CD4-positive, alpha-beta T cell (primary cell): ENCODE measurements at places on chromosomes 2 and 18. TPM values are rescaled to one million over a fixed set of nuclear protein-coding genes. Genes with fewer than 3 reads are reported as not detected.
A peak's percentile ranks its signal among the peaks of the same experiment; 100 is the strongest.

Gene REG3G
- total RNA-seq = not detected

Gene CTAGE1
- total RNA-seq = not detected

Gene CMPK2
- total RNA-seq = 6.5 TPM

Gene AMER3
- not detected for total RNA-seq

Gene PPP1R7
- total RNA-seq = 36.4 TPM

Gene ARID5A
- 342 TPM for total RNA-seq

DNA sequence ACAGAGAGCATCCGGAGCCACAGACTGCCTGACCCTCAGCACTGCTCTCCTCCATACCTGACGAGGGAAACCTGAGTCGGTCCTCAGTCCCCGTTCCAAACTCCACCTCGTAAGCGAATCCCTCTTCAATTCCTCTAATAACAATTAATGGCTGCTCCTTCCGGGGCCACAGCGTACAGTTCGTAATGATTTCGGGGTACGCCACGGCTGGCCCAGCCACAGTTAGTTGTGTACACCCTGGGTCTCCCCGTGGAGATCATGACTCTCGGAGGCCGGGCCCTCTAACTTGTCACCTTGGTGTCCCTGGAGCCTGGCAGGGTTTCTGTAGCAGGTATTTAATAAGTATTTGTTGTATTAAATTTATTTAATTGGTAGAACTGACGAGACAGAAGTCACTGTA, 121.5 kb downstream of the EIPR1 start:
- H3K36me3 ChIP-seq = peaks cover 20% of the 10 kb centered on the region
- no peaks in the 10 kb centered on the region for H3K27me3 ChIP-seq
- DNase-seq = no peak
- no peak overlapping the region for H3K27ac ChIP-seq
- H3K4me3 ChIP-seq = no peak overlapping the region
- H3K4me1 ChIP-seq = no peaks in the 10 kb centered on the region

DNA sequence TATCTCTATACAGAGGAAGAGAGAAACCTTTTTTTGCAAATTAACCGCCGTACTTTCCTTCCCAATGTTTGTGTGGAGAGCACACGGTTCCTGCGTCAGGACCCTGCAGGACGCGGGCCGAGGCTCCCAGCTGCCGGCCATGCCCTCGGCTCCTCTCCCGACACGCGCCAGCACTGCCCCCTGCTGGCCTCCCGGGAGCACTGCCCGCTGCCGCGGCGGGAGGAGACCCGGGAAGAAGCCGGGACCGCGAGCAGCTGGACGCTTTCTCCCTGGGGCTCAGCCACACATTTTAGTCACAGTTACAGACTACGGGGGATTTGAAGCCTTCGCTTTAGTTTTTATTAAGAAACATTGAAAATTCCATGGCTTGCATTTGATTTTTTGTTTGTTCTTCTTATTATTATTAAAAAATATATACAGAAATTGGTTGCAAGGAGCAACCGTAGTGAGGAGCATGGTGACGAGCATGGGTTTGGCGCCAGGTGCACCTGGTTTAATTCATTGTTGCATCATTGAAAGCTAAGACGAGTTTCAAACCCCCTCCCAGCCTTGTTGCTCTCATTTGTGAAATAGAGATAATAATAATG, 401.2 kb downstream of the GALR1 start:
- H3K36me3 ChIP-seq = no peaks in the 10 kb centered on the region
- no peak overlapping the region for H3K27ac ChIP-seq

DNA sequence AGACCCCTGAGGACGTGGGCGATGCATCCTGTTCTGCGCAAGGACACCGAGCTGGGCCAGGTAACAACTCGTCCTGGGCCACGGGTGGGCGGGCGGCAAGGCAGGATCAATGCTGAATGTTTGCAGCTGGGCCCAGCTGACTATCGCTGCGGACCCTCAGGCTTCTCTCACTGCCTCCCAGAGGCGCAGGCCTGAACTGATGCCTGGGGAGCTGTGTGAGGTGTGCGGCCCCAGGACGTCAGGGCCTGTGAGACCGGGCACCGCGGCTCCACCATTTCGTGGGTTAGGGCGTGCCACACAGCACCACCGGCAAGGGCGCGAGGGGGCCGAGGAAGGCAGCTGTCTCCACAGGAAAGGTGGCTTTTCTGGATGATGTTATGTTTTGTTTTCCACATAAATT, 307.4 kb downstream of the NDUFA10 start:
- no peak for DNase-seq
- H3K27me3 ChIP-seq = no peaks in the 10 kb centered on the region
- no peak overlapping the region for H3K4me3 ChIP-seq
- H3K4me1 ChIP-seq = no peaks in the 10 kb centered on the region

- H3K4me3 ChIP-seq = no peak overlapping the region
- H3K27ac ChIP-seq = no peak overlapping the region
- H3K36me3 ChIP-seq = no peaks in the 10 kb centered on the region
- DNase-seq = no peak
- H3K27me3 ChIP-seq = no peaks in the 10 kb centered on the region
Measured at GRCh38 chr2:31853521-31853920, 157.3 kb downstream of the MEMO1 start.

GRCh38 chr18:22136395-22136794, 33.0 kb upstream of the GATA6 start:
- DNase-seq = no peak
- no peak overlapping the region for H3K4me3 ChIP-seq
- no peaks in the 10 kb centered on the region for H3K4me1 ChIP-seq
- H3K27ac ChIP-seq = no peak overlapping the region

DNA sequence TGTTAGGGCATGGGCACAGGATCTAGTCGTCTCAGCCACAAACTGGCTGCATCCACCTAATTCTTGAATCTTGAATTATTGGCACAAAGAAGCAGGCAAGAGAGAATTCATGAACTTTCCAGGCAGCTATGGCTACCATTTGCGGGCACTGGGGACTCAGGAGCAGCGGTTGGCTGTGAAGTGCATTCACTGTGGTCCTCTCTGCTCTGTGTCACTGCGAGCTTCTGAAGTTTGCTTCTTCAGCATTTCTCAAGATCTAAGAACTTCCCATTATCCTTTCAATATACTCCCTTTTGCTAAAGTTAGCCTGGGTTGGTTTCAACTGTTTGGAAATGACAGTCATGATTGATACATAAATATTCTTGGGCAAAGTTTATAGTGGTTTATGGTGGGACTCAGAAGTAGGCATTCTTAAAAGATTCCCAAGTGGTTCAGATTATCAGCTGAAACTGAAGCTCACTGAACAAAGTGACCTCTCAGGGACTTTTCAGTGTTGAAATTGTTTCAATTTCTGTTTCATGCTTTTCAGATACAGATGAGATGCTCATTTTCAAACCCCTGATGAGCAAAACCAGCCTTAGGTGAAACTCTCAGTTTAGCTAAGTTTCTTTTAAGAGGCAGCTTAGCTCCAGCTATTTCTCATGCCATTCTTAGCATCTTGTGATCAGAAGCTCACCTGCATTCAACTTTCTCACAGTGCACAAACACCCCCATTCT, 1258.3 kb upstream of the GYPC start:
- no peaks in the 10 kb centered on the region for H3K27me3 ChIP-seq
- H3K4me3 ChIP-seq = no peak overlapping the region
- no peaks in the 10 kb centered on the region for H3K36me3 ChIP-seq
- H3K27ac ChIP-seq = no peak overlapping the region
- no peak for DNase-seq

GRCh38 chr2:133360190-133360589, 208.1 kb downstream of the NCKAP5 start:
- no peaks in the 10 kb centered on the region for H3K27me3 ChIP-seq
- H3K36me3 ChIP-seq = no peaks in the 10 kb centered on the region
- H3K4me3 ChIP-seq = no peak overlapping the region
- H3K4me1 ChIP-seq = no peaks in the 10 kb centered on the region
- DNase-seq = no peak

- DNase-seq = no peak
- H3K27ac ChIP-seq = no peak overlapping the region
- no peak overlapping the region for H3K4me3 ChIP-seq
- no peaks in the 10 kb centered on the region for H3K27me3 ChIP-seq
- H3K4me1 ChIP-seq = no peaks in the 10 kb centered on the region
Measured at GRCh38 chr2:16652296-16653082, 13.1 kb downstream of the CYRIA start.

DNA sequence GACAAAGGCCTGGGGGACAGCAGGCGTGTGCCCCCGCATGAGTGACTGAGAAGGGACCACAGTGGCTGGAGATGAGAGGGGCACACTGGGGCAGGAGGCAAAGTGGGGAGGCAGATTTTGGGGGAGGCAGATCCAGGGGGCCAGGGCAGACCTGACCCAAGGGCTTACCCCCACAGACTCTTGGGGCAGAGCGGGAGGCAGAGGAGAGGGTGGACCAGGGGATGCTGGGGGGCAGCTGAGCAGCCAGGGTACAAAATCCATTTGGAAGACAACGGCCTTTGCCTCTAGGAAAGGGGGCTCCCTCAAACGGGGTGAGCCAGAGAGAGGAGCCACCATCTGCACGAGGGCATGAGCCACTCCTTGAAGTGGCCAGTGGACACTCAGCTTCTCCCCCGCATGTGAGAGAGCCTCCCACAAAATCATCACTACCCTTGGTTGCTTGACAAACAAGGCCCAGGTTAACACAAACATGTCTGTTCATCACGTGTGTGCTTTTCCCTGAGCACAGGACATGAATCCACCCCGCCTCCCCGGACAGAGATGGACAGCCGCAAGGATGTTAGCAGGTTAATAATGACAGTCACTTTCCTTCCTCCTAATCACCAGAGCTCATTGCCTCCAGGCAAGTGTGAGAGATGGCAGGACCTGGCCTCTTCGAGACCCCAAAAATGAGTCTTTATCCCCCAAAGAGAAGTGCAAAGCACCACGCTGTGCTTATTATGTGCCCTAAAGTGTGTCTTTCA, 72.0 kb upstream of the RAB6C start:
- H3K27me3 ChIP-seq = no peaks in the 10 kb centered on the region
- no peaks in the 10 kb centered on the region for H3K4me1 ChIP-seq
- no peak overlapping the region for H3K4me3 ChIP-seq

GRCh38 chr2:221203125-221203524, 369.0 kb downstream of the EPHA4 start:
- no peak overlapping the region for H3K27ac ChIP-seq
- no peak for DNase-seq
- no peaks in the 10 kb centered on the region for H3K27me3 ChIP-seq
- H3K36me3 ChIP-seq = no peaks in the 10 kb centered on the region

GRCh38 chr2:228681426-228681825, 499.9 kb upstream of the SPHKAP start:
- H3K36me3 ChIP-seq = no peaks in the 10 kb centered on the region
- no peak overlapping the region for H3K27ac ChIP-seq
- H3K27me3 ChIP-seq = no peaks in the 10 kb centered on the region
- no peak overlapping the region for H3K4me3 ChIP-seq
- H3K4me1 ChIP-seq = no peaks in the 10 kb centered on the region

DNA sequence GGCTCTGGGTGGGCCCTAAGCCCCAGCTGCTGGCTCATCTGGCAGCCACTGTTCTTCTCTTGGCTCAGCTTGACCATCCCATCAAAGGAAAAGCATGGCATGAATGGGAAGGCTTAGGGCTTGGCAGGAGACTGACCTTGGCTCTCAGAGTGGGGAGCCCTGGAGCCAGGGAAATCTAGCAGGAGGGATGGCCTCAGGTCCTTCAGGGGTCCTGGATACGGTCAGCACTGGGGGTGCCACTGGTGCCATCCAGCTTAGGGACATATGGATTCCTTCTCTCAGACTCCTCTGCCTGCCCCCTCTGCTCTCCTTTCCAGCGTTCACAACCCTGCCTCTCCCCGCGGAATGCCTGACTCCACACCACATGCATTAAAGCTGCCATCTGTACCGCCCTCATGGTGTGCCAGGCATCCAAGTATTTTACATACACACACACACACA, 165.5 kb upstream of the HAAO start:
- H3K27me3 ChIP-seq = peaks cover 5% of the 10 kb centered on the region
- H3K36me3 ChIP-seq = no peaks in the 10 kb centered on the region
- H3K4me3 ChIP-seq = no peak overlapping the region
- no peak overlapping the region for H3K27ac ChIP-seq
- DNase-seq = no peak
- peaks cover 10% of the 10 kb centered on the region for H3K4me1 ChIP-seq

DNA sequence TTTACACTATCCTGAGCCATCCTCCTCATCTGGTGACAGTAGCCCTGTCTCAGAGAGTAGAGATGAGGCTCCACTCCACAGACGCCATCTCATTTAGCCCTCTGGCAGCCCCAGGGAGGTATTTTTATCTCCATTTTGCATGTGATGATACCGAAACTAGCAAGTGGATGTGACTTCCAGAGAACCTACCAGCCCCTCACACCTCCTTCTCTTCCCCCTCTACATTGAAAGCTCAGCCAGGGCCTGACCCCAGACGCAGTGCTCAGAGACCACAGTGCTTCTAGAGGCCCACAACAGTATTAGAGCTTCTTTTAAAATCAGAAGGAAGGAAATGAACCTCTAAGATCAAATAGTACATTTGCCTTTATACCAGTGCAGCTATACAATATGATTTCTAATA, 8.3 kb downstream of the GYPC start:
- H3K27ac ChIP-seq = peak overlapping the region; percentile 67
- H3K27me3 ChIP-seq = no peaks in the 10 kb centered on the region
- H3K4me3 ChIP-seq = peak overlapping the region; percentile 9
- H3K36me3 ChIP-seq = peaks cover 18% of the 10 kb centered on the region

DNA sequence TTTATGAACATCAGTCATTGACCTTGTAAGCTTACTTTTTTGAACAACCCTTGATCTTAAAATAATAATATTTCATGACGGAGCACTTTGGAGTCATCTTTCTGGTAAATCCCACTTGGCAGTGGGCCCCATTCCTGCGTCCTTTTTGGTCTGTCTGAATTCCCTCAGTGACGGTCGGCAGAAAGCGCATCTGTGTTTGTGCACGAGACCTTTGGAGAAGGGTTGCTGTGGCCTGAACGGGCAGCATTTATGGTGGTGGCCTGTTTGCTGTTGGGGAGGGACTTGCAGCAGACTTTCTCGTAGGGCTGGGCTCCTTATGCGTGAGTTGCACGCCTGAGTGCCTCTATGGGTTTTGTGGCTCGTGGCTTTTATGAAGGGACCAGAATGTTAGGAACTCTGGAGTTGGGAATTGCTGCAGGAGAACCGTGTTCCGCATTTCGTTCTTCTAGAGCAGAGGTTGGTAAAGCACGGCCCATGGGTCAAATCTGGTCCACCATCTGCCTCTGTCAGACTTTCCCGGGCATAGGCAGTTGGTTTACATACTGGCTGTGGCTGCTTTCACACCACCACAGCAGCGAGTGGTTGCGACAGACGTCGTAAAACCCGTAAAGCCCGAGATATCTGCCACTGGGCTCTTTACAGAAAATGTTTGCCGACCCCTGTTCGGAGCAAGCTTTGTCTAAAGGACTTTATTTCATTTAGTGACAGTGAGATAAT, 30.8 kb downstream of the LPIN1 start:
- no peaks in the 10 kb centered on the region for H3K27me3 ChIP-seq
- DNase-seq = no peak
- no peak overlapping the region for H3K4me3 ChIP-seq
- peaks cover 56% of the 10 kb centered on the region for H3K36me3 ChIP-seq
- H3K4me1 ChIP-seq = peaks cover 41% of the 10 kb centered on the region

GRCh38 chr2:235954888-235955480, 213.2 kb downstream of the GBX2 start:
- no peak for DNase-seq
- H3K4me3 ChIP-seq = no peak overlapping the region
- H3K36me3 ChIP-seq = no peaks in the 10 kb centered on the region
- H3K27me3 ChIP-seq = peaks cover 19% of the 10 kb centered on the region
- peaks cover 14% of the 10 kb centered on the region for H3K4me1 ChIP-seq
